Activated B cell treated with CpG ODN at 0.5 μM for 24 hours (primary cell): ENCODE measurements at places on chromosomes 7 and 10. TPM values are rescaled to one million over a fixed set of nuclear protein-coding genes. Genes with fewer than 3 reads are reported as not detected.

DNA sequence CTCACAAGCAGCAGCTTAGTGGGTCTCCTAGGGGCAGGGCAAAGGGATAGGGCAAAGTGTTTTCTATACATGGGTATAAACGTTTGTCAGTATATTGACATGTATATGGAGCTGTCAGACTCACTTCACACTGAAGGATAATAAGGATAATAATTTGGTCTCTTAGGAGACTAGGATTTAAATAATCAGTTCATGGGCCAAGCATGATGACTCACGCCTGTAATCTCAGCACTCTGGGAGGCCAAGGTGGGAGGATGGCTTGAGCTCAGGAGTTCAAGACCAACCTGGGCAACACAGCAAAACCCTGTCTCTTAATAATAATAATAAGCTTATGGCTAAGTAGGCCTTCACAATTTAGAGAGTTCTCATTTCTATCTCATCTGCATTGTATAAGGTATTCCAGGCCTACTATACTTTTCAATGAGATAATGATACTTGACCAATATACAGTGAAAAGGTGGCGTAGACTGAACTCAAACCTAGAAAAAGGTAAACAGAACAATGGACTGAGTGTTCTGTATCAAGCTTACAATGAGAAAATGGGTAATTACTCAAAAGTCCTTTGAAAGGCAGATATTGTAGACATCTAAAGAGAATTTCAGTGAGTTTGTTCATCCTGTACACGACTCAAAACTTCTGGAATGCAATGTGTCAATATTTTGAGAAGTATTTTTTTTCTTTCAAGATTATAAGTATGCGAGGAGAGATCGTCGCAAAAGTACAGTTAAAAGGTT, 7.0 kb downstream of the GSAP start:
- DNase-seq: no peak
- H3K4me3 ChIP-seq: no peak overlapping the region
- peaks cover 15% of the 10 kb centered on the region for H3K36me3 ChIP-seq

HOXA9 gene
- not detected in 2 replicates for total RNA-seq

DNA sequence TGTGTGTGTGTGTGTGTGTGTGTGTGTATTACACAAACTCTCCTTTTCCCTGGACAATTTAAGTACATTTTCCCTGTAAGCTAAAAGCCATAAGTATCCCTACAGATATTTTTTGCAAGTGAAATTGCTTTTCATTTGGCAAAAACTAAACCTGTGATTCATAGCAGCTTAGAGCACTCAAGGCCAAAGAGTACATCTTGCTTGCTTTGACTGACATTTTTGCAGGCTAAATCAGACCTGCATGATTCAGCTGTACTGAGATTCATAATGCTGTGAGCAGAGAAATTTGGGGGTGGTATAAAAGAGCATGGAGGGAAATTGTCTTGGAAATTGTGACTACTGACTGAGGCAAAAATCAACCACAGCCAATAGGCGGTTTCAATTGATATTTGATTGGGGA, 500.4 kb downstream of the GFRA1 start:
- no peaks in the 10 kb centered on the region for H3K4me1 ChIP-seq
- DNase-seq: no peak
- H3K27ac ChIP-seq: no peak overlapping the region

GRCh38 chr7:142418326-142418725, 160.5 kb upstream of the PRSS58 start:
- H3K4me1 ChIP-seq: no peaks in the 10 kb centered on the region
- H3K27ac ChIP-seq: no peak overlapping the region
- no peak for DNase-seq
- H3K36me3 ChIP-seq: no peaks in the 10 kb centered on the region
- H3K4me3 ChIP-seq: no peak overlapping the region

DNA sequence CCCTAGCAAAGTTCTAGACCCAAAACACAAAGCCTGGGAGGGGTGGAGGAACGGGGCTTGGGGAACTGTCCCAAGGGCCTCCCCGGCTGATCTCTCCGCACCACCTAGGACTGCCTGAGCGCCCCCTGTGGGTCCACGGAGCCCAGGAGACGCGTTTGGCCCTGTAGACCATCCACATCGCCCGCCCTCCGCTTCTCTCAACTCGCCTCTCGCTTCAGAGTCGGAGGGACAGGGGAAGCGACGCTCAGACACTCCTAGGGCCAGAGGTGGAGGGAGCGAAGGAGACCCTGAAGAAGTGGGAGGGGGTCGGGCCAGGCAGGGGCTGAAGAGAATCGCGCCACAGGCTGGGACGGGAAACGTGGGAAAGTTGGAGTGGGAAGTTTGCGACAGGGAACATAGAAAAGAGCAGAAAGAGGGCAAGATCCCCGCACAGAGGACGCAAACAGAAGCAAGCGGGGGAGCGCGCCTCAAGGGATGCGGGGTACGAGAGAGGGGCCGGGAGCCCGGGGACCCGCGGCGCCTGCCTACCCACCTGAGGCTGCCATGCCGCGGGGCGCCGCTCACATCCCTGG, 378 bp downstream of the PIK3AP1 start:
- H3K36me3 ChIP-seq: peaks cover 20% of the 10 kb centered on the region
- peak; percentile 79 for DNase-seq
- peak overlapping the region; percentile 97 for H3K27ac ChIP-seq
- peak overlapping the region; percentile 100 for H3K4me3 ChIP-seq

- H3K27me3 ChIP-seq: no peaks in the 10 kb centered on the region
- no peak for DNase-seq
- peaks cover 29% of the 10 kb centered on the region for H3K4me1 ChIP-seq
- no peak overlapping the region for H3K4me3 ChIP-seq
- no peak overlapping the region for H3K27ac ChIP-seq
Observed at GRCh38 chr7:135445690-135446089, 64.2 kb downstream of the CNOT4 start.

GRCh38 chr7:41930538-41931262, 227.8 kb upstream of the INHBA start:
- peaks cover 19% of the 10 kb centered on the region for H3K4me1 ChIP-seq
- no peaks in the 10 kb centered on the region for H3K36me3 ChIP-seq
- no peak overlapping the region for H3K27ac ChIP-seq
- no peak for DNase-seq
- H3K27me3 ChIP-seq: no peaks in the 10 kb centered on the region

DNA sequence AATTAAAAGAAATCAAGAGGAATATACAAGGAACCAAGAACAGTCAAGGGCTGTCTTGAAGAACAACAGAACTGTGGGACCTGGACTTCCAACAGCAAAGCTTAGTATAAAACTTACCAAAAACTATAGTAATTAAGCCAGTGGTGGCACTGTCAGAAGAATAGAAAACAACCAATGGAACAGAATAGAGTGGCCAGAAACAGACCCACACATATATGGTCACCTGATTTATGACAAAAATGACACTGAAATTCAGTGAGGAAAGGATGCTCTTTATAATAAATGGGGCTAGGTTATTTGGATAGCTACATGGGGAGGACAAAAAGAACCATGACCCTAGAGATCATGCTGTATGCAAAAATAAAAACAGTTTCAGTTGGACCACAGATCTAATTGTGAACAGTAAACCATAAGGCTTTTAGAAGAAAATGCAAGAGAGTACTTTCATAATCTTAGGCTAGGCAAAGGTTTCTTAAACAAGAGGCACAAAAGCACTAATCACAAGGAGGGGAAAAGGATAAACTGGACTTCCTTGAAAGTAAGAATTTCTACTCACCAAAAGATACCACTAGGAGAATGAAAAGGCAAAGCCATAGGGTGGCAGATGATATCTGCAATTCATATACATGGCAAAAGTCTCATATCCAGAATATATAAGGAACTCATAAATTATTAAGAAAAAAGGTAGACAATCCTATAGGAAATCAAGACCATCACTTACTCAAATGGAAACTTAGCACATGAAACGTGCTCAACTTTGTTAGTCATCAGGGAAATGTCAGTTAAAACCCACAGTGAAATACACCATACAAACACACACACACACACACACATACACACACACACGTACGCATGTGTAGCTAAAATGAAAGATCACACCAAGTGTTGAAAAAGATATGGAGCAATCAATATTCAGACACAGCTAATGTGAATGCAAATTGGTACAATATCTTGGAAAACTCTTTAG, 20.8 kb downstream of the HYCC1 start:
- no peak for DNase-seq
- H3K27ac ChIP-seq: no peak overlapping the region
- H3K27me3 ChIP-seq: no peaks in the 10 kb centered on the region
- H3K4me3 ChIP-seq: no peak overlapping the region
- H3K36me3 ChIP-seq: peaks cover 24% of the 10 kb centered on the region

GRCh38 chr10:126592901-126593300, 77.6 kb downstream of the C10orf90 start:
- no peaks in the 10 kb centered on the region for H3K4me1 ChIP-seq
- no peak overlapping the region for H3K4me3 ChIP-seq
- no peak overlapping the region for H3K27ac ChIP-seq

- no peak for DNase-seq
- H3K36me3 ChIP-seq: no peaks in the 10 kb centered on the region
- no peaks in the 10 kb centered on the region for H3K4me1 ChIP-seq
- H3K27ac ChIP-seq: no peak overlapping the region
Observed at GRCh38 chr7:80895056-80895455, 23.8 kb downstream of the SEMA3C start.

DNA sequence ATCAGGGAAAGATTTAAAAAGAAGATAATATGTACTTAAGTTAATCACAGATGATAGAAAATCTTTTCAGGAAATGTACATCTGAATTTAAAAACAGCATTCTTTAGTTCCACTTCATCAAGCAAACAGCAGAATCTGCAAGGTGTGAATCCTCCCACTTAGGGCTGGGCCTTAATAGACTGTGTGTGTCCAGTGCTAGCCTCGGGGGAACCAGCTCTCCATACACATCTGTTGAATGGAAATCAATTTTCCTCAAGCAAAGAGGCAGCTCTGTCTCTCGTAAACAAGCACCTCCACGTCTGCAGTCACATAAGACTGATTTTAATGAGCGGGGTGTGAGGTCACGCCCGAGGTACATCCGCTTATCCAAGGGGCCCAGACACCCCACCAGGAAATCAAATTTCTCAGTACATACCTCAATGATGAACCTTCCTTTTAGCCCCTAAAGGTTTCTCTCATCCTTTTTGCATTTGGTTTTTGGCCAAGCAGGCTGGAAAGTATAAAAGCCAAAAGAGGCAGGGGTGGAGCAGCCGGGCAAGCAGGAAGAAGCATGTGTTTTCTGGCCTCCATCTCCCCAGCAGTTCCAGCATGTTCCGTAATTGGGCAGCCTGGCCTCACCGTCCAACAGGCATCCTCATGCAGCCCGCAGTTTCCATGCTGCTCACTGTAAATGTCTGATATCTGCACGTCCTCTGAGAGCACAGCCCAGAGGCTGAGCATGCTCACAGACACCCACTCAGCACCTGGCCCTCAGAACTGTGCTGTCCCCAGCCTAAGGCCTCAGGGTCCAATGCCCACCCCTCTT, 131.3 kb downstream of the GLI3 start:
- no peak for DNase-seq
- no peaks in the 10 kb centered on the region for H3K4me1 ChIP-seq

DNA sequence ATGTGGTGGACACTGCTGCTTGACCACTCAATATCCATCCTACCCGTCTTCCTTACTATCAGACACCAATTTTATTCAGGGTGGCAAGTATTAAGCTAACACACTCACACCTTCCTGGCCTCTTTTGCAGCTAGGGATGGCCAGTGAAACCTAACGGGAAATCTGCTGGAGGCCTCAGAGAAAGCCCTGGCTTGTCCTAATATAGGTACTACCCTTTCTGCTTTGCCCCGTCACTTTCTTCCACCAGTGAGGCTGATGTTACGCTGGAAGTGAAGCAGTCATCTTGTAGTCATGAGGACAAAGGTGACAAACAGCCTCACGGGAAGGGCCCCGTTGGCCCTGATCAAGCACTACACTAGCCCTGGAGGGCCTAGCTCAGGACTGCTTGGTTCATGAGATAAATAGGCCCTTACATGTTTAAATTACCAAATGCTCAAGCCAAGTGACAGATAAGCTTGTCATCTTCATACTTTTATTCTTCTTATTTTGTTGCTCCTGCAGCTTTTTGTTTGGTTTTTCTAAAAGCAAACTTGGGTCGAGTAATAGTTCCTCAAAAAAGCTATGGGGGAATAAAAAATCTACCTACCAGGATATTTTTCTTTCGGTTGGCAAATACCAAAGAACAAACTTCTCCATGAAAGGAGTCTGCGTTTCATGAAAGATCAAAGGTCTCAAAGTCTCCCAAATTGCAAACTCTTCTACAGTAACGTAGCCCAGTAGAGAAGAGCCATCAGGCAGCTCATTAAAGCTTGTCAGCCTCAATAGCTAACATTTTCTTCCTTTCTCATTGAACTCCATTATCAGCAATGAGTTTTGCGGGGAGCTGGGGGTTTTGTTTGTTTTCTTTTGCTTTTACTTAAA, 17.5 kb downstream of the CREB3L2 start:
- H3K27me3 ChIP-seq: no peaks in the 10 kb centered on the region
- no peak overlapping the region for H3K27ac ChIP-seq
- DNase-seq: no peak
- peaks cover 8% of the 10 kb centered on the region for H3K36me3 ChIP-seq

SSC4D gene
- 0.55 TPM in 1 of 2 replicates, not detected in the other for total RNA-seq

DNA sequence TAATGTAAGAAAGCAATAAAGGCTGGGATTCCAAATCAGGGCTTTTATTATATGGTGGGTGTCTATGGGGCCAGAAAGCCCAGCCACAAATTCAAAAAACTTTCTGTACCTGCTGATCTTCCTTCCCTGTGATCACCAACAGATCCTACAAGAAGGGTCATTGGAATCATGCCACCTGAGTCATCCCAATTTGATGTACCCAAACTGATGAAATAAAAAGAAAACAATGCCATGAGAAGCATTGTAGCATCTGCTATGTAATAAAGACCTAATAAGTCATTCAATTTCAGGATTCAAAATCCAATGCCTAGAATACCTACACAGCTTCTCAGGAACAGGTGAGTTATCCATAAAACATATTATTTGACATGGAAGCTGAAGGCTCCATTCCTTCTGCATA, 228.8 kb downstream of the DKK1 start:
- H3K27me3 ChIP-seq: no peaks in the 10 kb centered on the region
- H3K4me3 ChIP-seq: no peak overlapping the region
- DNase-seq: no peak
- H3K27ac ChIP-seq: no peak overlapping the region

ASIC3 gene
- 1.2 TPM in 2 replicates for total RNA-seq

DNA sequence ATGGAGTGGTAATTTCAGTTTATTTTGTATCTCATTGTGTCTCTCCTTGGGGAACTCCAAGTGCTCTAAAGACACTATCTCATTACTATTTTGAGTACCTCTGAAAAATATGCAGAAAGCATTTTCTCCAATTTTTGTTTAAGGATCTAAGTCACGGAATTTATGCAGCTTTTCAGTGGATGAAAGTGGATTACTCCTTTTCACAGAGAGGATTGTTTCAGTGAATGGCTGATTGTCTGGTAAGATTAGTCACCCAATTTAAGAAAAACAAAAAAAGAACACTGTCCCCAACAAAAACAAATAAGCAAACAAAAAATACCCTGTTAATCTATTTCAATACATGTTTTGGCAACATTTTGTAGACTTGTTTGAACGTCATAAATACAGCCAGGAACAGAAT, 338.3 kb upstream of the TEX47 start:
- H3K27ac ChIP-seq: no peak overlapping the region
- H3K36me3 ChIP-seq: no peaks in the 10 kb centered on the region
- H3K4me1 ChIP-seq: no peaks in the 10 kb centered on the region
- H3K27me3 ChIP-seq: no peaks in the 10 kb centered on the region

SFTPA1 gene
- not detected in 2 replicates for total RNA-seq
